Adipocyte (in vitro differentiated cells): ENCODE measurements at places on chromosomes 7 and 10.
A peak's percentile ranks its signal among the peaks of the same experiment; 100 is the strongest.

DNA sequence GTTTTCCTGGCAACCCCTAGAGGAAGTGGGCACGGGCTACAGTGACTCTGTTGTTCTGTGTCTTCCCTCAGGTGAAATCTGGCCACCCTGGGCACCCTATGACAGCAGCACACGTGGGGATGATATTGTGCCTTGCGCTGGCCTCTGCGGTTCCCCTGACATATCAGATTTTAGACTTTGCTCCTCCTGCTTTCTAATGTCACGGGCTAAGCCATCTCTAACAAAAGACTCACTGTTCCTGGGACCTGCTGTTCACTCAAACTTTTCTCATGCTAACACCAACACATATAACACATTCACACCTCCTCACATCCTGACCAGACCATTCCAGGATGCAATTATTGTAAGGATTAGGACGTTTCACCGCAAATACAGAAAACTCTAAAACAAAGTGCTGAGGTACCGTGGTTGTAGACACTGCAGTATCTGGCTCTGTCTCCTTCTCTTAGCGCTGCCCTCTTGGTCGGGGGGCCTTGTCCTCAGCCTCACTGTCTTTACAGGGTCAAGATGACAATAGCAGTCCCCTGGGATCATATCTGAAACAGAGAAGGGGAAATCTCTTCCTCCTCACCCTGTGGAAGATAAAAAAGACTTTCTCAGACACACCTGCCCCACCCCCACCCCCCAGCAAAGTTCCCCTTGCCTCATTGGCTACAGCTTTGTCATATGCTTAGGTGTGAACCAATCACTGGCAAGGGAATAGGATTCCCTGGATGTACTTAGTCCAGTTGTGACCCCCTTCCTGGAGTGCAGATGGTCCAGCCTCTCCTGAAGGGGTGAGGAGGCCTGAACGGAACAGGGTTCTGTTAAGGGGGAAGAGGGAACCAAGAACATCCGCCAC lies 14.1 kb downstream of the CHN2 start:
- no peak for DNase-seq

GRCh38 chr10:74051736-74052342 lies 53.9 kb downstream of the VCL start:
- no peak for DNase-seq

DNA sequence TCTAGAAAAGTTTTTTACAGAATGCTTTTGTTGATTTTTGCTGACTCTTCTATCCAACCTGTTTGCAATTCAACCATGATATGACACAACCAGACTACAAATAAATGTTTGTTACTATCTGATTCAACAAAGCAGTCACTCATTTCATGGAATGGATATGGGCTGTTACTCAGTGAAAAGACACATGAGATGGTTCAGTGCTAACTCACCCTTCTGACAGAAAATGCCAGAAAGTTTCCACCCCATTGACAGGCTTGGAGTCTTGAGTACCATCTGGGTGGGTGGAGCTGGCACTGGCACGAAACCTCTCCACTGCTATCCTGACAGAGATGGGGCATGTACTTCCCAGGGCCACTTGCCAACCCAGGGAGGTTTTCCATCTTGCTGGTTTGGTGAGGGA lies 39.5 kb downstream of the RBM28 start:
- no peak for DNase-seq

DNA sequence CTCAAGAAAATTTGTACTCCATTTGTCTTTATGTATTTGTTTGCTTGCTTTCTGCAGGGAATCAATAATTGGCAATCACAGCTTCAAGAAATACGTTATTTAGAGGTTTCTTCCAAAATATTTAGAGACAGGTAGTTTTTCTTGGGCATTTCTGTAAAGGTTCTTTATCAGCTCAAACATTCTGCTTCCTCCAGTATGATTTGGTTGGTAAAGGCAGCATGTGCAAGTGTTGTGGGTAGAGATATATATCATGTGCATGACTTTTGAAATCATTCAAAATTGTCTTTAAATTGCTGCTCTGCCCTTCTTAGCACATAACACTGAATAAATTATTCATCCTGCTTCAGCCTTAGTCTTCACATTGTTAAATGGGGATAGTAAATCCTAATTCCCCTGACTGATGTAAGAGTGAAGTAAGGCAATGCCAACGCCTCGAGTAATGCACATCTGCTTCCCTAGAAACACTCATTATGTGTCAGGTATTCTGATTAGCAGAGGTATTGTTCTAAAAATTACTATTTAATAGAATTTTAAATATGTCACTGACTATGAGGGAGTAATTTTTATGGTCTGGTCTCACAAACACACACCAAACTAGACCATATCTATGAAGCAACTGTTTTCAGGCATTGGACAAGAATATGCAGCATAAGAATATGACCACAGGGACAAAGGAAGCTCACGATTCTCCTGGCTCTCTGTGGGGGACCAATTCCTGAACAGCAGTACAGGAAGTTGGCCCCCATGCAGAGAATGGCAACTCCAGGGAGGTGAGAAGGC lies 77.3 kb upstream of the AKR1E2 start:
- DNase-seq = no peak

DNA sequence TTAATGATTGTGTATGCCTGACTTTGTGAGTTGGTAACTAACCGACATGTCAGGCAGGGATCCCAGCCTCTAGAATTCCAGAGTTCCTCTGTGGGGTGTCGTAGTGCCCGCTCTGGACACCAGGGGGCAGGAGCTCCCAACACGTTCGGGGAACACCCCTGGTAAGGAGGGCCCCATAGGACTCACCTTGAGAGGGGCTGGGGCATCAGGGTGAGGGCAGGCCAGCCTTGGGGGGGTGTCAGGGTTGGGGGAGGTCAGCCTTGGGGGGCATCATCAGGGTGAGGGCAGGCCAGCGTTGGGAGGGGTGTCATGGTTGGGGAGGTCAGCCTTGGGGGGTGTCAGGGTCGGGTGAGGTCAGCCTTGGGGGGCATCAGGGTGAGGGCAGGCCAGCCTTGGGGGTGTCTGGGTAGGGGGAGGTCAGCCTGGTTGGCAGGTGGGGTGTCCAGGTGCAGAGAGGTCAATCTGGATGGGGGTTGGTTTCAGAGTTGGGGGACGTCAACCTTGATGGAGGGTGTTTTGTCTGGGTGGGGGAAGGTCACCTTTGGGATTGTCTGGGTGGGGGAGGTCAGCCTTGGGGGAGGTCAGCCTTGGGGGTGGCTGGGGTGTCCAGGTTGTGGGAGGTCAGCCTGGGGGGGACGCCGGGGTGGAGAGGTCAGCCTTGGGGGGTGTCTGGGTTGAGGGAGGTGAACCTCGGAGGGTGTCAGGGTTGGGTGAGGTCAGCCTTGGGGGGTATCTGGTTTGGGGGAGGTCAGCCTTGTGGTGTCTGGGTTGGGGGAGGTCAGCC lies 45.6 kb upstream of the SUN1 start:
- peak; percentile 85 for DNase-seq

- DNase-seq = no peak
Measured at GRCh38 chr10:44334091-44334490, 50.8 kb downstream of the CXCL12 start.

DNA sequence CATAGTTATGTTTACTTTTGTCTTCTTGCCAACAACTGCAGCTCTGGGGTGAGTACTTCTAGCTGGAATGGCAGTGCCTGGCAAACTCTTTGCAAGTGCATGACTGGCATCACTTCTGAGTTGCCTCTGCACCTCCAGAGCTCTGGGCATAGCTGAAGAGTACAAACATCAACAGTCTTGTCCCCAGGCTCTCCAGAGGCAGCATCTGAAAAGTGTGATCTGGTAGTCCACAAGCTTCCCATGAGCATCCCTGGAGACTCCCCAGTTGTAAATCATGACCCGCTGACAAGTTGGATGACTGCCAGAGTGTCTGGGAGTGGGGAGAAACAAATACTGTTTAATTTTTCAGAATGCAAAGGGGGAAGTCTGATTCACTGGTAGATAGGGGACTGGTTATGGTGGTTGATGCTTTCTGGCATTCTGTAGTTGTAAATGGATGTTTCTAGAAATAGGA lies 138.9 kb upstream of the CDK13 start:
- DNase-seq = peak; percentile 49

DNA sequence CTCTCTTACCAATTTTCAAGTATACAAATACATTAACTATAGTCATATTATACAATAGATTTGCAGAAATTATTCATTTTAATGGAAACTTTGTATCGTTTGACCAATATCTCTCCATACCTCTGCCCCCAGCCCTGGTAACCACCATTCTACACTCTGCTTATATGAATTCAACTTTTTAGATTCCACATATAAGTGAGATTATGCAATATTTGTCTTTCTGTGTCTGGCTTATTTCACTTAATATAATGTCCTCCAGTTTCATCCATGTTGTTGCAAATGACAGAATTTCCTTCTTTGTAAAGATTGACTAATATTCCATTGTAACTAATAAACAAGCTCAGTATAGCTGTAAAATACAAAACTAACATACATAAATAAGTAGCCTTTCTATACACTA lies 55.4 kb downstream of the A1CF start:
- no peak for DNase-seq

- no peak for DNase-seq
Measured at GRCh38 chr7:157574914-157575586, 238.2 kb downstream of the DNAJB6 start.

DNA sequence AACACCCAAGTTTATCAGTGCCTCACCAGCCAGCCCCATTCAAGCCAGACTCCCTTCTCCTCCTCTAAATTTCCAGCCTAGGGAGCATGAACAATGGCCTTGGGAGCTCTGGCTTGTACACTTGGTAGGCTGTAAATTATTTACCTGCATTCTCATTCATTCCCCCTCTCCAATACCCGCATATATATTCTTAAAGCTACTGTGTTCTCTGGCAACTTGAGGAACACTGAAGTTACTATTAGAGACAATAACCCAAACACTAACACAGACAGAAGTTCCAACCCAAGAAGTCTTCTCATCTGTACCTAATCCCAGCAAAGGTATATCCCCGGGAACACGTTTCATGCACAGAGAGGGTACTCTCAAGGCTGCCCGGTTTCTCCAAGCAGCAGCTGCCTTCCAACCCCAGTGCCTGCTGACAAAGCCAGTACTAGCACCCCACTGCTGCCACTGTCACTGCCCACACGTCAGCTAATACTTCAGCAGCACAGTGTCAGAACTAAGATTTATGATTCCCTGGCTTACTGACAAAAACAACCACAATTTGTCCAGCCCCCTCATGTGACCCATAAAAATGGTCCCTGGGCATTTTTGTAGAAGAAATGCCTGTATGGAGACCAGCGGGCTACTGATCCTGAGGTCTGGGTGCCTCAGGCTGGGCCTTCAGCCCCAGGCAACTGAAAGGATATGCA lies 3.1 kb downstream of the WDR91 start:
- DNase-seq = no peak

GRCh38 chr10:22597138-22597537 lies 117.2 kb downstream of the PIP4K2A start:
- DNase-seq = peak; percentile 18

GRCh38 chr10:119139464-119140067 lies 25.9 kb downstream of the SFXN4 start:
- peak; percentile 19 for DNase-seq
